Thoracic aorta (tissue), 2 donors: ENCODE measurements at places on chromosomes 4 and X.
A peak's percentile ranks its signal among the peaks of the same experiment; 100 is the strongest.

DNA sequence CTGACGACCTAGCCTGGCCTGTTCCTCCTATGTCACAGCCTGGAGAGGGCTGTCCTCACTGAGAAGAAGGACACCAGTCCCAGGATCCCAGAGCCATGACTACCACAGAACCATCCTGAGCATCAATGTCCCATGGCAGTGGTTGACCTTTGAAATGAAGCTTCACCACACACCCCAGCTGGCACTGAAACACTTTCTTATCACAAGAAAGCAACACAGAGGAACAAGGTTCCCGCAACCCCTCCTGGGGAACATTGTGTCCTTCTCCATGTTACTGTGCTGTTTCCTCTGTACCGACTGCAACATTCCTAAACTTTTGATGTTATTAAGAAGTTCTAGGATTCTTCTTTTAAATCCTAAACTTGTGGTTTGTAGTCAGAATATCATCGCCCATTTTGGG lies 21.2 kb upstream of the FAM156A start:
- no peaks in the 10 kb centered on the region for H3K27me3 ChIP-seq
- no peaks in the 10 kb centered on the region for H3K36me3 ChIP-seq
- DNase-seq = no peak
- peaks cover 51% of the 10 kb centered on the region for H3K4me1 ChIP-seq

DNA sequence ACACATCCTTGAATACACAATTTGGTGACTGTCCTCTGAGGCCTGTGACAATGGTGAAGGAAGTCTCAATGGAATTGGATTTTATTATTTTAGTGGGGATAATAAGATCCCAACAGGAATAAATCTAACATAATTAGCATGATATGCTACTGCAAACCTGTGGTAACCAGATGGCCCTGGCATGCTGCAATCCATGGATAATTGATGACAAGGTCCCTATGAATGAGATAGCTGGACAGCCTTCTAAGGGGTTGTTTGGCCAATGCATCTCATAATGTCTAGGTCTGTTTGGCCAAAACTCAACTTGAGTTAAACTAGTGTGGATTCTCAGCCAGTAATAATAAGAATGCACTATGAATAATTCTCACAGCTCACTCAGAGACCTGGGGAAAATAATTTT lies 145.3 kb upstream of the GALNTL6 start:
- no peak overlapping the region for H3K27ac ChIP-seq
- H3K4me1 ChIP-seq = peaks cover 9% of the 10 kb centered on the region
- no peaks in the 10 kb centered on the region for H3K27me3 ChIP-seq
- H3K36me3 ChIP-seq = no peaks in the 10 kb centered on the region
- DNase-seq = no peak

- H3K27me3 ChIP-seq = no peaks in the 10 kb centered on the region
- DNase-seq = no peak
- H3K4me3 ChIP-seq = no peak overlapping the region
- no peaks in the 10 kb centered on the region for H3K4me1 ChIP-seq
Observed at GRCh38 chr4:95515589-95515988, 33.2 kb downstream of the UNC5C start.

DNA sequence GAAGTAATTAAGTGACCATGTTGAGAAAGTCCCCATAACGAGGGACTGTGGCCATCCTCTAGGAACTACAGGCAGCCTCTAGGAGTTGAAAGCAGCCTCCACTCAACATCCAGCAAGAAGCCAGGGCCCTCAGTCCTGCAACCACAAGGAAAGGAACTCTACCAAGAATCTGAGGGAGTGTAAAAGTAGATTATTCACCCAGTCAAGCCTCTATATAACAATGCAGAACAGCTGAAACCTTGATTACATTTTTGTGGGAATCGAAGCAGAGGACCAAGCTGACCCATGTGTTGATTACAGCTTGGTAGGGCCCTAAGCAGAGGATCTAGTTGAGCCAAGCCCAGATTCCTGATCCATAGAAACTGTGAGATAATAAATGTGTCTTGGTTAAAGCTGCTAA lies 17.1 kb downstream of the RPS6KA6 start:
- no peaks in the 10 kb centered on the region for H3K27me3 ChIP-seq
- H3K4me3 ChIP-seq = no peak overlapping the region
- DNase-seq = no peak
- H3K4me1 ChIP-seq = no peaks in the 10 kb centered on the region
- no peak overlapping the region for H3K27ac ChIP-seq

DNA sequence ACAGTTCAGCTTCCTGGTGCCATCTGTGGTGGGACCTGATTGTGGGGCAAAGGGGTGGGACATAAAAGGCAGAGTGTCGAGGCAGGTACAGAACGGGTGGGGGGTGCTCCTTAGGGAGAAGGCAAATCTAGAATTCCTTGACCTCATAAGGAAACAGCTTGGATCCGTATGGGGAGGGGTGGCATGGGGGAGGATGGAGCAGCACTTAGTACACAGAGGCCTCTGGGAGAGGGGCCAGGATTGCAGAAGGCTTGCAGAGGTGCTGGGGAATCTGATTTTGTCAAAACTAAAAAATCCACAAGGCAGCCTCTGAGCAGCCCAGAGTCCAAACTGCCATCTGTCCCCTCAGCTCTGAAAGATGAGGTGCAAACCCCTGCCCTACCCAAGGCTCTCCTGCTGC lies 2.3 kb upstream of the EMD start:
- H3K27me3 ChIP-seq = no peaks in the 10 kb centered on the region
- peak overlapping the region; percentile 76 for H3K4me3 ChIP-seq
- H3K36me3 ChIP-seq = no peaks in the 10 kb centered on the region
- H3K27ac ChIP-seq = peak overlapping the region; percentile 97
- no peak for DNase-seq

- H3K27ac ChIP-seq = no peak overlapping the region
- no peak overlapping the region for H3K4me3 ChIP-seq
- H3K4me1 ChIP-seq = no peaks in the 10 kb centered on the region
- H3K36me3 ChIP-seq = no peaks in the 10 kb centered on the region
Observed at GRCh38 chrX:39112143-39112542, 310.9 kb downstream of the MID1IP1 start.
